Right lung (tissue), 10 donors: ENCODE measurements at places on chromosomes 11 and 22. TPM values are rescaled to one million over a fixed set of nuclear protein-coding genes. Genes with fewer than 3 reads are reported as not detected.
A peak's percentile ranks its signal among the peaks of the same experiment; 100 is the strongest.

PRG3 gene
- 0.61 TPM for polyA plus RNA-seq

CD59 gene
- polyA plus RNA-seq, result 231 TPM

OR5AR1 gene
- not detected for polyA plus RNA-seq

CABP7 gene
- polyA plus RNA-seq, result 0.10 TPM

DNA sequence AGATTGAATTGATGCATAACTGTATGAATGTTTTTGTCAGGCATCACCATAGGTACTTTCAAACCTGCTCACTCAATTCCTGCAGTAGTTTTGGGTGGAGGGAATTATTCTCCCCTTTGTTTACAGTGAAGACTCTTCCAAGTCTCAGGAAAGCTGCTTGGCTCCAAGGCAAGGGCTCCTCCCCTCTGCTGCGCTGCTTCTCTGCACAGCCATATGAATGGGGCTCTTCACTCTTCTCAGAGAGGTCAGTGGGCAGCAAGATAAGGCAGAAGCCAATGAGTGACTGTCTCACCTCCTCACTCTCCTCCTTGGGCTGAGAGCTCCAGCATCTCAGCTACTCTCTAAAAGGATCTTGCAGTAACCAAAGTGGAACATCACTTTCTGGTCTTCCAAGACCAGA, 165.7 kb upstream of the TTC12 start:
- DNase-seq, result no peak

DNA sequence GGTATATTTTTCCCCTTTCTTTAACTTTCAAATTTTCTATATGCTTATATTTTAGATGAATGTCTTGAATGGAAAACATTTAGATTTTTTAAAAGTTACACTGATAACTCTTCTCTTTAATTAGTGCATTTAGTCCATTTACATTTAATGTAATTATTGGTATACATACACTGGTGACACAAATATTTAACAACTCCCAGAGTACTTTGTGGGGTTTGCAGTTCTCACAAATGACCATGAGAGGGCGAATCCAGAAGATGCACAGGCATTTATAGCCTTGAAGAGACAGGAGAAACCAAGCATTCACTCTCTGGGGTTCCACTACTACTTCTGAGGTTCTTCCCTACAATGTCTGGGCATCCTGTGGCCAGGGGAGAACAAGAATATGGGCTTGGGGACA, 125.1 kb downstream of the TIMP3 start:
- no peak for DNase-seq

GRCh38 chr11:92830377-92831155, 138.9 kb upstream of the MTNR1B start:
- no peak for DNase-seq

DNA sequence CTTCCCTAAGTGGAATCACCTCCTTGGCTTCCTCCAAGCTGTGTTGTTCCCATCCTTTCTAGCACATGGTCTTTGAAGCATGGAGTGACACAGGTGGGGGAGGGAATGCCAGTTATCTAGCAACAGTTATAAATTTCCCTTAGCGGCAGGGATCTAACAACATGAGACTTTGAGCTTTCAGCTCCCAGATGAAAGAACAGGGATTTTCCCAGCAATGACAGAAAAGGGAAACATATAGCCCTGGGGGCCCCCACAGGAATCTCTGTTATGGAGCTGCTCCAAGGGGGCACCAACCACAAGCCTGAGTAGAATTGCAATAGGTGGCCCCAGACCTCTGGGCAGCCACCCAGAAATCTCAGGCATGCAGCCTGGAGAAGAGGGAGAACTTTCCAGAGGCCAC, 163.0 kb downstream of the GRIK4 start:
- DNase-seq, result no peak

DNA sequence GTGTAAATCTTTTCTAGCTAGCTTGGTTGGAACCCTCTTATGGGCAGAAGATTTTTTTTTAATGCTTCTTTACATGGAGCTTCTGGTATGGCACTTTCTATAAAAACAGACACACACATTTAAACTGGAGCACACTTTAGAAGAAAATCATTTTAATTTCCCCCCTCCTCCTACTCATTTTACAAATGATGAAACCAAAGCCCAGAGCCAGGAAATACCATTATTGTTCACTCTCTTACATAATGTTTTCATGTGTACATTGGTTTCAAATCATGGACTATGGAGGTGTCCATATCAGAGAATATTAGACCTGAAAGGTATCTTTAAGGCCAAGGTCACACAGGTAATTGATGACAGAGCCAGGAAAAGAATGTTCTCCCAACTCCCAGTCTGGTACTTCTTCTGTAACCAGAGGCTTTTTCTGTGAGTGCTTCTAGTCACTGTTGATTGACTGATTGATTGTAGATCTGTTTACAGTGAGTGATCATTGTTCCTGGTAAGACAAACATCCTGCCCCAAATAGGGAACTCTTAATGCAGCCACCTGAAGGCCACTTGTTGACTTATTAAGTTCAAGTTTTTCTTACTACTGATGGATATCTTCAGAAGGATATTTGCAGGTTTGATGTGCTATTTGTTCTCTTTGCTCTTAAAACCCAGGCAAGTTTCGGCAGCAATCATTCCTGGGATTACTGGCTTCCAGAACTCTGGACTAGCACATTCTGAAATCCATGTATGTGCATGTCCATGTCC, 26.8 kb upstream of the ME3 start:
- DNase-seq, result no peak

GRCh38 chr22:40200795-40201530, 23.2 kb downstream of the TNRC6B start:
- no peak for DNase-seq

DNA sequence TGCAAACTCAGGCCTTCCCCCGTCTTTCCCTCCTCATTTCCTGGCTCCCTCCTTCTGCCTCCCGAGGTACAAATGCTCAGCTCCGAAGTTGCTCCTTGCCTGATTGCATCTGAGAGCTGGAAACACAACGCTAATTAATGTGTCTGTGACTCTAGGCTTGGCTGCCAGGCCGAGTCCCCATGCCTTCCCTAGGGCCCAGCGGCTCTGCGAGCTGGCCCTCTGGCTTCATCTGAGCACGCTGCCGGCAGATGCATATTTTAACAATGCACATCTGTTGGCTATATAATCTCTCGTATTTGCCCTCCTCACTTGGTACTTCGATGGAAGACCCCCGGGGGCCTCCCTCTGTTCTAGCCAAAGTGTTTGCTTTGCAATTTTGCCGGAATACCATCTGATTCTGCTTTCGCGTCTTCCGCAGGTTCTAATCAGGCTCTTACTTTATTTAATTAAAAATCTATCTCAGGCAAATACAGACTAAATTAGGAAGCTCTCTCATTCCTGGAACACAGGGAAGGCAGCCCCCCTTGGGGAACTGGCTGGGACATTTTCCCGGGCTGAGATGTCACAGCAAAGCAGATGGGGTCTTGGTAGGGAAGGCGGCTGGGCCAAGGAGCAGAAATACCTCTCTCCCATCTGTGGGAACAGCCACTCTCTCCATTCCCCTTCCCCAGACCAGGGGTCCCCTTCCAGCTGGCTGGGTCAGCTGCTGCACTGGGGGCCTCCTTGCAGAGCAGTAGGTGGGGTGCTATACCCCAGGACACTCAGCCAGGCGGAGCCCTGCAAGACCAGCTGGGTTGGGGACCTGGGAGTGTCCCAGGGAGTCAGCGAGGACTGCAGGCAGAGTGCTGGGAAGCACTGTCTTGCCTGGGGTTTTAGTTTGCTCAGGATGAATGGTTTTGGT, 162.8 kb downstream of the ST3GAL4 start:
- DNase-seq, result no peak

DNA sequence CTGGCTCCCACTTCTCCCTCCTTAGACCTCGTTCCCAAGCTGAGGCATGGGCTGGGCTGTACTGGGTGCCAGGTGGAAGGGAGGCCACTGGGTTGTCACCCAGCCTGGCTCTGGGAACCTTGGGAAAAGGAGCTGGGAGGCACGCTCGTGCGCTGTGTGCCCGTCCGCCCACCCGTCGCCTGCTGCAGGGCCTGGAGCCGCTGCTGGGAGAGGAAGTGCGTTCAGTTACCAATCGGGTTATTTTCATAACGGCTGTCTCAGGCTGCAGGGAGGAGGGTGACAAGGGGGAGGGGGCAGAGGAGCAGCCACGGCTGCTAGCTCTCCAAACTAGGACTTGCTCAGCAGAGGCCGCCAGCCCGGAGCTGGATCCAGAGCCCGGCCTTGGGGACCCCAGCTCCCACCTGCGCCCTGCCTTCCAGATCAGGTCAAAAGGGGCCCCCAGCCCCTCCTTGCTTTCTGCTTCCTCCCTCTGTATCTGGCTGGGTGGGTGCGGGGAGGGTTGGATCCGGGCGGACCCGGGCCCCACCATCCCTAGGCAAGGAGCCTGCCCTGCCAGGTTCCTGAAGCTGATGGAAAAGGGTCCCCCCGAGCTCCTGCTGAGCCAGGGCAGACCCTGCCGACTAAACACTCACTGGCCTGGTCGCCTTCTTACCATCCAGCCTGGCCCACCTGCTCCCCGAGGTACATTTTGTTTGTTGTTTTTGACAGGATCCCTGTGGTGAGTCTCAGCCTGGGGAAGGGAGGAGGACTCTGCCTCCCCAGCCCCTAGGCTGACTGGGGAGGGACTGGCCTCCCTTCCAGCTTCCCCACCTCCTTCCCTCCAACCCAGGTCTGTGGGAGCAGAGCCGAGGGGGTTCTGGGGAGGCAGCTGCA, 14.3 kb downstream of the DGKZ start:
- peak; percentile 66 for DNase-seq

DNA sequence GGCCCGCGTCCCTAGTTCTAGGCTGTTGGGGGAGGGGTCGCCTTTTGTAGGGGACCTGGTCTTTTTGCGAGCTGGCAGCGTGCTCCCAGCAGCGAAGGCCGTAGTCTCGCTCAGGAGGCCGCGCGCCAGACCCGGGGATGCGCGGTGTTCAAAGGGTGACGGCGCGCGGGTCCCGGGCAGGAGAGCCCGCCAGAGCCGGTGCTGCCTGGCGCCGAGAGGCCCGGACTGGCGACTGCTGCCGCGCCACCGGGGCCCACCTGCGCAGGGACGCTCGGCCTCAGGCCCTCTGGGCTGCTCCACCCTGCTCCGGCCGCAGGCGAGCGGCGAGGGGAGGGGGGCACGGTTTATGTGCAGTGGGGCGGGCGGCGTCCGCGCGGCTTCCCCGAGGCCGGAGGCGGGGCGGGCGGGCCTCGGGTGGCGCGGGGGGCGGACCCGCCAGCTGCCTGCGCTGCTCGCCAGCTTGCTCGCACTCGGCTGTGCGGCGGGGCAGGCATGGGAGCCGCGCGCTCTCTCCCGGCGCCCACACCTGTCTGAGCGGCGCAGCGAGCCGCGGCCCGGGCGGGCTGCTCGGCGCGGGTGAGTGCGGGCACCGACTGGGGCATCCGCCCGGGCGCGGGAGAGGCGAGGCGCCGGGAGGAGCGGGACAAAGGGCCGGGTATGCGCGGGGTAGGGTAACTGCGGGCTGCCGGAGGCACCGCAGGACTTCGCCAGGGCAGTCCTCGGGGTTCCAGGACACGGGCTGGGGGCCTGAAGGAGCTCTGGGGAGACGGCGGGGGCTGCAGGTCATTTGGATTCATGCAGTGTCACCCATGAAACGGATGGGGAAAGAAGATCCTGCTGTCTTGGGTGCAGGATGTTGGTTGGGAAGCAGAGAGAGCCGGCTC, at the start of gene PRSS23:
PRSS23 (plus strand) TSS at position 467 of the 884 bp plus-strand sequence. CDS start 7,102 bp downstream, outside the sequence.
- peak; percentile 66 for DNase-seq

DNA sequence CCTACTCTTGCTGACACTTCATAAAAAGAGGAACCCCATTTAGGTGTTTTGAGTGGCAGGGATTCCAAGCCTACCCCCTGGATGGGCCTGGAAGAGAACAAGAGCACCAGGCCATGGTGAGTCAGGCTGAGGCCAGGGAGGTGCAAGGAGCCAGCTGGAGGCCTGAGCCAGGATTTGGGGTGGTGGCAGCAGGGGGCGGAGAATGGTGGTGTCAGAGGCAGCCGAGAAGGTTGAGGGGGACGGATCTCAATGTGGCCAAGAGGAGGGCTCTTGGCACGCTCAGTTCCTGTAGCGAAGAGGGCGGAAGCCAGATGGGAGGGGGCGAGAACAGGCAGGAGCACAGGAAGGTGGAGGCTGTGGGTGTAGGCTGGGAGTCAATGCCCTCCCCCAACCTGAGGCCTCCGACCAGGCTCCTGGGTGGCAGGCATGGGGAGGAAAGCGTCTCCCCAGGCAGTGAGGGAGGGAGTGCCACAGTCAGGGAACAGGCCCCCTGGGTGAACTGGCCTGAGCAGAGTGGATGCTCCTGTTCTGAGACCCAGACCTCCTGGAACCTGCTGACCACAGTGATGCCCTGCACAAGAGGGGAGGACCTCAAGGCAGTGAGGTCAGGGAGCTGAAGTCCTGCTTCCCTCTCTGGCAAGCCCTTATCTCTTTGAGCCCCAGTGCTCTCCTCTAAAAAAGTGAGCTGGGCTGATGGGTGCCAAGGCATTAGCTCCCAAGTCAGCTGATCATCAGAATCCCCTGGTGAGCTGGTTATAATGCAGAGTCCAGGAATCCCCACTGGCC, 13.9 kb downstream of the RTN4RL2 start:
- no peak for DNase-seq

- no peak for DNase-seq
Observed at GRCh38 chr22:19228179-19228578, 49.6 kb upstream of the SLC25A1 start.

GRCh38 chr11:119109843-119110242, 2.7 kb downstream of the C2CD2L start:
- no peak for DNase-seq

- DNase-seq, result no peak
Observed at GRCh38 chr11:131483877-131484276, 113.5 kb downstream of the NTM start.

DNA sequence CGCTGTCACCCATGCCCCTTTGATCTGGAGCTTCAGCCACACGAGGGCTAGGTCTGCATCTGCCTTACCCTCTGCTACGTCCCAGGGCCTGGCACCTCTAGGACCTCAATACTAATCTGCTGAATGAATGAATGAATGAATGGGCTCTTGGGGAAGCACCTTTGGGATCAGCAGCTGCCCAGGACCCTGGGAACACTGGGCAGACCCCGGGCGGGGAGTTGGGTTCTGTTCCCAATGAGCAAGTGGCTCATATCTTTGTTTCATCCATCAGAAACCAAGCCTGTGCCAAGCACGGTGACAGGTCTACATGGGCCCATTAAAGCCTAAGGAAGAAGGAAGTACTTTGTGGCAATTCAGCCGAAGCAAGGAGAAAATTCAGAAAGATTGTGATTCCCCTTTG, 41.5 kb upstream of the SHISAL1 start:
- no peak for DNase-seq

- no peak for DNase-seq
Observed at GRCh38 chr22:17957204-17957603, 67.2 kb downstream of the MICAL3 start.

DNA sequence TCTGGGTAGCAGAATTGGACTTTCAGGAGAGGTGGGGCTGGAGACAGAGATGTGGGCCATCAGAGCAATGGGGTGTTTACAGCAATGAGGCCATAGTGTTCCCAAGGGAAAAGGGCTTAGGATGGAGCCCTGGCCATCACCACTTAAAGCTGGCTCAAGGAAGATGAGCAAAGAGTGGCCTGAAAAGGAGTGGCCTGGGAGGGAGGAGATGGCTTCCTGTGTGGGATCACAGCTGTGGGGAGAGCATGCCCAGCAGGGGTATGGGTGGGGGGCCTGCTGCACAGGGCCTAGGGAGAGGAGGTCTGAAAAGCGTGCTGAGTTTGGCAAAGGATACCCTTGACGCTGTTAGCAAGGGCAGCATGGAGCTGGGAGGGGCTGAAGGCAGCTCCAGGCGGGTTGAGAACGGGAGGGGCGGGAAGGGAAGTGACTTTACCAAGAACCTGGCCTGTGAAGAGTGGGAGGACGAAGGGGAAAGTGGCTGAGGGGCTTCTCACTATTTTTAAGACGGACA, 13.9 kb downstream of the LRRC32 start:
- no peak for DNase-seq

GRCh38 chr11:19428206-19429002, 187.7 kb upstream of the E2F8 start:
- no peak for DNase-seq
